ENCODE measurements at places on chromosomes 2 and 18. TPM values are rescaled to one million over a fixed set of nuclear protein-coding genes. Genes with fewer than 3 reads are reported as not detected.

- no peak overlapping the region for H3K27ac ChIP-seq
- H3K36me3 ChIP-seq = no peaks in the 10 kb centered on the region
- H3K27me3 ChIP-seq = no peaks in the 10 kb centered on the region
- no peak for DNase-seq
- H3K4me3 ChIP-seq = no peak overlapping the region
Observed at GRCh38 chr2:214104219-214104618, 306.6 kb upstream of the VWC2L start.

GRCh38 chr18:77559274-77559910 lies 309.7 kb downstream of the GALR1 start:
- H3K4me3 ChIP-seq = no peak overlapping the region
- DNase-seq = no peak
- H3K27ac ChIP-seq = no peak overlapping the region
- H3K4me1 ChIP-seq = no peaks in the 10 kb centered on the region

Gene POTEJ
- not detected for total RNA-seq

Gene GPATCH11
- total RNA-seq = 6.0 TPM
